ENCODE measurements at places on chromosomes 7 and 10.

DNA sequence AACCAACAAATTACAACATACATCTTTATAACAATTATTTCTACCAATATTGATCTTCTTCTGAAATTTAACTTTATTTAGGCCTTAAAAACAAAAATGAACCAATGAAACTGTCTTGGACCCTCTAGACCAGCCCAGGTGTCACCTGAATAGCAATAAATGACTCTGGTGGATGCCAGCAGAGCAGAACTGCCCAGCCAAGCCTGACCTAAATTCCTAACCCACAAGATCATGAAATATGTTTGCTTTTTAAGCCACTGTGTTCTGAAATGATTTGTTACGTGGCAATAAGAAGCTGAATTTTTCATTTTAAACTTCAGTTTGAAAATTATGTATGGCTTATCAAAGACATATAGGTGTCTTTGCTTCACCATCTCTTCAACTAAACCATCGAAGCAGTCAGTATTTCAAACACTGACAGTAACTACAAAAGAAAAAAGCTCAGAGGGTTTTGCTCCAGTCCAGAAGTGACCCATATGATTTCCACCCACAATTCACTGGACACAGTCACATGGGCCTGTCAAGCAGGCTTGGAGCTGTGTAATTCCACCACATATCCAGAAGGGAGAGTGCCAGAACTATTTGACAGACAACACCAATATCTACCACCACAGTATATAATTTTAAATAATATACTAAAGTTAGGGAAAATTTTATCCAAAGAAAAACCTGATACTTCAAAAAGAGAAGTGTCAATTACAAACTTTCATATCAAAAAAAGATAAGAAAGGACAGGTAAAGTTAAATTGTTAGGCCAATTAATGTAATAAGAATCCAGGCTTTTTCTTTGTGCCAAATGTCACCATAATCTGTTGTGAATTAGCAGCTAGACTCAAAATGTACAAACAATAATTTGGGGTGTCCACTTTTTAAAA is 94.5 kb downstream of the KMT2C start:
- DNase-seq, result no peak

- no peak for DNase-seq
Observed at GRCh38 chr10:132508581-132509443, 28.8 kb upstream of the INPP5A start.

DNA sequence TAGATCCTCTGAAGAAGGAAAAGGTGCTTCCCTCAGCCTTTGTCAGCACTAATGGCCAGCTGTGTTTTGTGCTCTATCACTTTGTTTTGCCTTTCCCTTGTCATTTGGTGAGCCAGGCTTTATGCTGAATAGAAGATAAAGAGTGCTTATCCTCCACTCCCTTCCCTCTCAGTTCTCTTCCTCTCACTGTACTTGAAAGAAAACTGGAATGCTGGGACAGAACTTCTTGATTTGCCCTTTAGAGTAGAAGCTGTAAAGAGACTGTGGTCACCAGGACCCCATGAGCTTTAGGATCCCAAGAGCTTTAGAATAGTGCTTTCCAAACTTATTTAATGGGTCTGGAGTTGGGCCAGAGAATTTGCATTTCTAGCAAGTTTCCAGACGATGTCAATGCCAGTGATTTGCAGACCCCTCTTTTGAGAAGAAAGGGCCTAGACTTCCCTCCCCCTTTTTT is 81.4 kb downstream of the LRRC4 start:
- DNase-seq, result no peak

DNA sequence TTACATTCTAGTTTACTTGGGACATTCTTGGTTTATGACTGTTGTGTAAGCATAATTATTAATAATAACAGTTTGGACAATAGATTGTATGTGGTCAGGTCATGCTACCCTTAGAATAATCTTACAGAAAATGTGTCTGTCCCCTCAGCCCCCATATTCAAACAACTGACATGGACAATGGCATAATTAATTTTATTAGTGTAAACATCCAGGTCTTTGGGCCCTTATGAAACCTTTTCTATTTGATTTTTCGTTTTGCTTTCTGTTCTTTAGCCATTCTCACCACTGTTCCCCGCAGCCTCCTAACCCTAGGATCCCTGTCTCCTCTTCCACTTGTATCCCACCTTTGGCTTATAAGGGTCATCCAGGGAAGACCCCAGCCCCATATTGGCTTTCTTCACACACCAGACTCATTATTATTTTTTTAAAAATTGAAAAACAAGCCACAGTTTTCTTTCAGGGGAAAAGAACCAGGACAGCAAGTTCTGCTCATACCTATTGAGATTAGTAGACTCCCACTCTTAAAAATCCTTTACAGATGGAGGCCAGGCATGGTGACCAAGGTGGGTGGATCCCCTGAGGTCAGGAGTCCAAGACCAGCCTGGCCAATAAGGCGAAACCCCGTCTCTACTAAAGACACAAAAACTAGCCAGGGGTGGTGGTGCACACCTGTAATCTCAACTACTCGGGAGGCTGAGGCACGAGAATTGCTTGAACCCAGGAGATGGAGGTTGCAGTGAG is 11.5 kb downstream of the VIM start:
- DNase-seq, result no peak

- no peak for DNase-seq
Observed at GRCh38 chr10:129004398-129004797, 462.6 kb upstream of the MGMT start.

GRCh38 chr7:136618818-136619217 is 249.6 kb upstream of the CHRM2 start:
- no peak for DNase-seq

GRCh38 chr10:112826018-112826697 is 123.9 kb upstream of the TCF7L2 start:
- DNase-seq, result no peak

DNA sequence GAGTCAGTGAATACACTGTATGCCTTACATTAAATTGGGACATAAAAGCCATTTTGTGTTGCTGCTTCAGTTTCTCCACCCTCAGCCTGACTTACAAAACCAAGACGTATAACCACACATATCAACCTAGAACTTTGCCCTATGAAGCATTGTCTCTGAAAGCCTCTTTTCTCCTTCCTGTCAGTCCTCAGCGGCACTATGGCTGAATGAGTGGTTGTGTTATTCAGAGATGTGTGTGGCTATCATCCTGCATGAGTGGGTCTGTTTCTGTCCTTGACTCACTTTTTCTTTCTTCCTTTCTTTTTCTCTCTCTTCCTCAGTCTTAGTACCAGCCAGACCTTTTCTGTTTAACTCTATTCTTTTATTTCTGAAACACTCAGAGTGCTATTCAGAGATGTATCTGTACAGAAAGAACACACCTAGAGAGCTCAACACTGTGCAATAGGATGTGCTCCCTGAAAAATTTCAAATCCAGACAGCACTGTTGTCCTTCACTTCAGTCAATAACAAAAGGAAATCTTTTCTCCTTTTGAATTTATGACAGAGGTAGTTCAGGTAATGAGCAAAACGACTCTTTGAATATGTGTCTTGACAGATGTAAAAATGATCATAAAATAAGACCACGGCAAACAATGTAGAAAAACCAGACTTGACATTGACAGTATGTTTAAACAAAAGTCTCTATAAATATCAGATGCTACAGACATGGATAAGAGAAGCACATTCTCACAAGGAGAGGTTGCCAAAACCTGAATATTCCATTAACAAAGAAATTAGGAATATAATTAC is 163.3 kb upstream of the FEZF1 start:
- DNase-seq, result no peak

GRCh38 chr10:29650552-29650944 is 15.8 kb upstream of the SVIL start:
- DNase-seq, result no peak

DNA sequence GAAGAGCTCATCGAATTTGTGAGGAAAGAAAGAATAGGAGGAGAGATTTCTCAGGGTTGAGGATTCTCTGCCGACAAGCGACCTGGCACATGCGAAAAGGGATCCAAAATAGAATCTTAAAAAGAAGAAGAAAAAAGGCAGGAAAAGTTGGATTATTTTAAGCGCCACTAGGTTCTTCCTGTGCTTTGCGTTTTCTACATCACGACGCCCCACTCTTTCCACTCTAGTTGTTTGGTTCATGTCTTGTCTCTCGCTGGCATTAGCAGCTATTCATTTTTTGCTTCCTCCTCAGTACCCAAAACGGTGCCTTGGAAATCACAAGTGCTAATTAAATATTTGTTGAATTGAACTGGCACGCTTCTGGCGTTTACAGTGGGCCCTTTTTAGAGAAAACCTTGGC is 674 bp upstream of the FRA10AC1 start:
- DNase-seq, result no peak

DNA sequence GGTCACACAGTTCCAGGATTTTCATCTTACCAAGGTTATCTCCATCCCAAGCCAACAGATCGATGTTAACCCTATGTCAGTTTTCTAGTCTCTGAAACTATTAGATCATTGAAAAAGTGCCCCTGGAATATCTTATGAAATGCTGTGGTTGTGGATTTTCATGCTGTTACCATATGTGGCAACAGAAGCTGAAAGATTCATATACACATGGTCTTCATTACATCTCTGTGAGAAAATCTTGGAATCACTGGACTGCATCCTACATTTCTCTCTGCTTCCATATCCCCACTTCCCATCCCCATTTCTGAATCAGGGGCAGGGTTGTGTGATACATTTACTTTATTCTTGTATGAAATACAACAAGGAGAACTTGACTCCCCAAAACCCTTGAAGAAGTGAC is 146.1 kb downstream of the SLC16A9 start:
- DNase-seq, result no peak

DNA sequence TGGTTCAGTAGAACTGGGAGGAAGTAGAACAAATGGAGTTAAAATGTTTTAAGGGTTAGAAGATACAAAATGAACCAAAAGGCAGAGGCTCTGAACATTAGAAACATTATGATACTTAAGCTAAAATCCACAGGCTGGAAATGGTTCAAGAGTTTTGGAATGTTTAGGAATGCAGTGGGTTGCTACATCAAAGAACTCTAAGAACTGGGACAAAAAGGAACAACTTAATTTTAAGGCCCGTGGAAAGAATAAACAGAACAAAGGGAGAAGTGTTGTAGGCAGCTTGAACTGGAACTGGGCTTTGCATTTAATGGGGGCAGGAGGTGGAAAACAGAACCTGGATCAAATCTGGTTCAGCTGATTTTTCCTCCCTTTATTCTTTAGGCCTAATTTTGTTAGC is 3.5 kb upstream of the C7orf25 start:
- no peak for DNase-seq

GRCh38 chr7:152931633-152932032 is 172.1 kb downstream of the ACTR3B start:
- no peak for DNase-seq

DNA sequence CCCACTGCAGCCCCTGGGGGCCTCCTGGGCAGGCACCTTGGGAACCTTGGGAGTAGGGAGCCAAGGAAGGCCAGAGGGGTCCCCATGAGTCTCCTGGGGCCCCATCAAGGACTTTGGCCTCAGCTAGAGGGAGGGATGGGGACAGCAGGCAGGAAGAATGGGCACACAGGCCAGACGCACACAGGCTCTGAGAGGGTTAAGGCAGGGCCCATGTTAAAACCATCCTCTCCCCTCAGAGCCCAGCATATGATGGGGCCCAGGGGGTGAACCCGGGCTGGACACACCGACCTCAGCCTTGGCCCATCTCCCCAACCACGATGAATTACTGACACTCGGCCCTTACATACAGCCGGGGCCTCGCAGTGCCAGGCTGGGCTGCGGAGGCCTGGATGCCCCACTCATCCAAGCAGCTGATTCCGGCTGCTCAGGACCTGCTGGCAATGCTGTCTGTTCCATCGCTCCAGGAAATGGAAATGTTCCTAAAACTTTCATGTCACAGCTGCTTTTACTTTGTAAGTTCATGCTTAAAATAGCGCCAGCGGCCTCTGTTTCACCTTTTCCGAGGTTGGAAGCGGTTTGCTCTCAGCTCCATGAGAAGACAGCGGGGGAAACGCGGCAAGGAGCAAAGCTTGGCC is 17.3 kb upstream of the INPP5A start:
- no peak for DNase-seq
